Stimulated activated CD8-positive, alpha-beta memory T cell treated with anti-CD3 and anti-CD28 coated beads, Interleukin-4, amount 100 ng/mL, for 48 hours (primary cell): ENCODE measurements at places on chromosomes 1 and 21.

DNA sequence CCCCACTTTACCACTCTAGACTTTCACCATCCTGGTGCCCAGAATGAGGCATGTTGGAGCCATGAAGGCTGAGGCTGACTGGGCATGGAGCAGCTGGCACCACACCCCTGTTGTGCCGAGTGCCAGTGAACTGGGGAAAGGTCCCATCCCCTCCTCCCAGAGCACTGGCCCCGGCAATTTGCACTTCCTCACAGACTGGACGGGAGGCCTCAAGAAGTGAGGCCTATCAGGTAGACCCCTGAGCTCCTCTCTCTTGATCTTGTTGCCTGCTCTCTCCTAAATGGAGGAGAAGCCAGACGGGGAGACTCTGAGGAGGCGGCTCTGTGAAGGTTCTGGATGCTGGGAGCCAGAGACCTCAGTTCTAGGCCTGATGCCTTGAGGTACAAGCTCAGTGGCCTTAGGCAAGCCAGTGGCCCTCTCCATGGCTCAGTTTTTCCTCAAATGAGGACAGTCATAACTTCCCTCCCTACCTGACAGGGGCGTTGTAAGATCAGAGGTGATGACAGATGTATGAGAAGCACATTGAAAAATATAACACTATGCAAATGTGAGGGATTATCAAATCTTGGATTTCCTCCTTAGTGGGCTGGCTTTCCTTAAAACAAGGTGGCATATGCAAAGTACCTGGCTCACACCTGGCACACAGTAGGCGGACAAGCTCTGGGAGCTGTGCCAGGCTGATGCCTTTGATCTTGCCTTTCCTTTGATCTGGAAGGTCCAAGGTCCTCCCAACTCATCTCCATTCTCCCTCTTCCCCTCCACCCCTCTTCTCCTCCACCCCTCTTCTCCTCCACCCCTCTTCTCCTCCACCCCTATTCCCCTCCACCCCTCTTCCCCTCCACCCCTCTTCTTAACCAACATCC, 6.7 kb downstream of the GRHL3 start:
- DNase-seq = no peak

- no peak for DNase-seq
Measured at GRCh38 chr1:108041360-108042142, 76.6 kb upstream of the VAV3 start.

DNA sequence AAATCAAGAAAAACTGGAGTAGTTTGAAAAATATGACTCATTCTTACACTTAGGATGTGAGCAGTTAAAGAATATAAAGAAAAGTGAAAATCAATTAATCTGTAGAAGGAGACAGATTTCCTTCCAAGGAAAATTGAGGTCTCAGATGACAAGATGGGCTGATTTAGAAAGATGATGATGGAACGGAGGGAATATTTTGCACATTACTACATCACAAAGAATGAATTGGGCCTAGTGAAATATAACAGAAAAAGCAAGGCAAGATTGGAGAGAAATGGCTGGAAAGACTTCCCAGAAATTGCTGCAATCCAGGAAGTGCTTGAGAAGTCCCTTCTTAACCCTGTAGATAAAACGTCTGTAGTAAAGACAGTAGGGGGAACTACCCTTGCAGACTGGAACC, 169.1 kb upstream of the SYT6 start:
- DNase-seq = no peak

DNA sequence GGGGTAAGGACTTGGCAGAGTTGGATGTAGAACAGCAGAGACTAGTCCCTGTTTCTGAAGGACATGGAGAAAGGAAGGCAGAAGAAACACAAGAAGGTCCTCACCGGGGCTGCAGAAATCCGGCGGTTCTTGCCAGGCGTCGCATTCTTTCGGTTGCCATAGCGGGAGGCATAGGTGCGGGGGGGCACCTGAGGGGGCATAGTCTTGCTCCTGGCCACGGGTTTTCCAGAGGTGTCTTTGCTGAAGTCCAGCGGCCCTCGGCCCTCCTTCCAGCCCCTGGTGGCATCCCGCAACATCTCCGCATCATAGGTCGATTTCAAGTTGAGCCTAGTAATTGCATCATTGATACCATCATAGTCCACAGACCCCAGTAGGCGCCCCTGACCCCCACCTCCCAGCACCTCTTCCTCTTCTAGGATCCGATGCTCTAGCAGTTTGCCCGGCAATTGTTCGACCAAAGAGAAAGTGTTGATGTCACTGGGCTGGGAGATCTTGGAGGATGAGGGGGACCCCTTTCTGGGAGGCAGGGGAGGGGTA, 25.8 kb downstream of the PIK3C2B start:
- no peak for DNase-seq

DNA sequence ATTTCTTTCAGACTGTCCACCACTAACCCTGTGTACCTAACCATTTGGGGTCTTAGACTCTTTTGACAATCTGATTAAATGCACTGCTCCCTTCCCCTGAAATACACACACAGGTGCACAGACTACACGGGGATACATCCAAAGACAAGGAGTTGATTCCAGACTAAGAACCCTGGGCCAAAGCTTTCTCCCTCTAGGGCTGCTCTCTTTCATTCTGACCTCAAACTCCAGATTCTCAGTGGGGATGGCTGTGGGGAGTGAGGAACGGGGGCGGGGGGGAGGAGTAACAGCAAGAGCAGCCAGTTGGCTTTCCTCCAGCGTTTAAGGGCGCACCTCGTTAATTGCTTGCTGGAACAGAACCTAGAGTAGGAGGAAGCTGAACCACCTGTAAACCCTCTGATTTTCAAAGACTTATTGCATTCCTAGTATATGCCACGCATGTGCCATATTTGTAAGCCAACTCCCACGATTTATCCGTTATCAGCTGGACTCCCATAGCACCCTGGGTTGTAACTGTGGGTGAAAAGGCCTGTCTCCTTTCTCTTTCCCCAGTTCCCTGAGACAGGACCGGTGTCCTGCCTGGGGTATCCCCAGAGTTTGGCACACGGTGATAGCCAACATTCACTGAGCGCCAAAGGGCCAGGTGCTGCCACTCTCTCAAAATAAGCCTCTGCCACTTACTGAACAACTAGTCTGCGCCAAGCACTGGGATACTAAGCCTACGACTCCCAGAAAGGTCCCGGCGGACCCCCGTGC, 920 bp downstream of the MTHFR start:
- peak; percentile 47 for DNase-seq

- DNase-seq = no peak
Measured at GRCh38 chr21:38668541-38668940, 137.2 kb upstream of the ETS2 start.

- DNase-seq = no peak
Measured at GRCh38 chr1:111582016-111582415, 37.6 kb upstream of the RAP1A start.

GRCh38 chr1:113946678-113947387, 17.7 kb downstream of the HIPK1 start:
- no peak for DNase-seq

- no peak for DNase-seq
Measured at GRCh38 chr1:86706018-86706635, 1.8 kb downstream of the SH3GLB1 start.

- DNase-seq = no peak
Measured at GRCh38 chr1:17117451-17118265, 1.6 kb downstream of the PADI2 start.

DNA sequence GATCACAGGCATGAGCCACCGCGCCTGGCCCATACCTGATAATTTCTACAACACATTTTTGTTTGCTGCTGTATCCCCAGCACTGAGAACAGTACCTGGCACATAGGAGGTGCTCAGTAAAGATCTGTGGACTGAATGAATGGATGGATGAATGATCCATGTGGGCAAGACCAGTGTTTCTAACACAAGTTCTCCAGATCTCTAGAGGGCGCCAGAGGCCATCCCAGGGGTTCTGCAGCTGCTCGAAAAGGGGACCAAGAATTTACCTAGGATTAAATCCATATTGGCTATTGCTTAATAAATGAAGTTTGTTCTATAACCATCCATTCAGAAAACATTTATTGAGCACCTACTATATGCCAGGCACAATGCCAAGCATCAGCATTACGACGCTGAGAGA, 167.7 kb downstream of the ACTL8 start:
- peak; percentile 42 for DNase-seq

- no peak for DNase-seq
Measured at GRCh38 chr1:66395202-66396061, 138.5 kb upstream of the SGIP1 start.

GRCh38 chr1:162701286-162701685, 69.0 kb downstream of the DDR2 start:
- no peak for DNase-seq

DNA sequence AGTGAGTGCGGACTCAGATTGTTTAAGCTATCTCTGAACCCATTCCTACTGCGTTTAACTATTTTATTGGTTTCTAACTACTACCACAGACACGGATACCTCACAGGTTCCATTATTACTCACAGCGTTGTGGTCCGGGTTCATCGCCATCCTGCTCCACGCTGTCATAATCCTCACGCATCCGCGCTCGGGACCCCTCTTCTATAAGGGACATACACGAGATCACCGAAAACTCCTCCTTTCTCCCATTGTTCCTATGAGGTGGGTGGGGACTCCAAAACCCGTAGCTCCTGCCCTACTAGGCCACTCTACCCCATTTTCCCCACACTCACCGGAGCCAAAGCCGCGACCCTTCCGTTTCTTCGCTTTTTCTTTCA, 610 bp downstream of the RBM8A start:
- DNase-seq = peak; percentile 71

GRCh38 chr1:221994274-221994698, 252.4 kb upstream of the DUSP10 start:
- peak; percentile 44 for DNase-seq

DNA sequence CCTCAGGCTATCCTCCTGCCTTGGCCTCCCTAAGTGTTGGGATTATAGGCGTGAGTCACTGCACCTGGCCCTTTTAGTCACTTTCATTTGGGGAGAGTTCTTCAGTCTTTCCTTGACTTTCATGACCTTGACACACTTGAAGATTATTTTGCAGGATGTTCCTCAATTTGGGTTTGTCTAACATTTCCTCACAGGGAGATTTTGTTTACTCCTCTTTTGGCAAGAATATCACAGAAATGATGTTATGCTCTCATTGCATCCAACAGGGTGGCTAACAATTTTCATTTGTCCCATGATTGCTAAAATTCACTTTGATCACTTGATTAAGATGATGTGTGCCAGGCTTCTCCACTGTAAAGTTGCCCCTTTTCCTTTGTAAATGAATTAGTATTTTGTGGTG, 164.0 kb downstream of the ADSS2 start:
- no peak for DNase-seq

DNA sequence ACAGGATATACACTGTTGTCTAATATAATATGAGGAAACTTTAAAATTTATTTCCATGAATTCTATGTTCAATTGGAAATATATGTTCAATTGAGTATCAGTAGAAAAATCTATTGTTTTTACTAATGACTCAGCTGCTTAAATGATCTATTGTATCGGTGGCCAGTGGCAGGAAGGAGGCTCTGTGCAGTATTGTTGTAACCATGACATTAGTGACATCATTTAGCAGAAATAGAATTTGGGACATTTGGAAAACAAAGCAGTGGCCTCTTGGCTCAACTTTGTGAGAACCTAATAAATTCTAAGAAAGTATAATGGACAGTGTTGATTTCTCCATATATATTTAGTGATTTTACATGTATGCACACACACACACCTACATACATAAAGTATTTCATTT, 257.4 kb downstream of the PDE4B start:
- no peak for DNase-seq

GRCh38 chr21:31592963-31593560, 66.4 kb upstream of the SOD1 start:
- DNase-seq = no peak

GRCh38 chr1:24905979-24906720, 23.9 kb downstream of the RUNX3 start:
- peak; percentile 24 for DNase-seq

DNA sequence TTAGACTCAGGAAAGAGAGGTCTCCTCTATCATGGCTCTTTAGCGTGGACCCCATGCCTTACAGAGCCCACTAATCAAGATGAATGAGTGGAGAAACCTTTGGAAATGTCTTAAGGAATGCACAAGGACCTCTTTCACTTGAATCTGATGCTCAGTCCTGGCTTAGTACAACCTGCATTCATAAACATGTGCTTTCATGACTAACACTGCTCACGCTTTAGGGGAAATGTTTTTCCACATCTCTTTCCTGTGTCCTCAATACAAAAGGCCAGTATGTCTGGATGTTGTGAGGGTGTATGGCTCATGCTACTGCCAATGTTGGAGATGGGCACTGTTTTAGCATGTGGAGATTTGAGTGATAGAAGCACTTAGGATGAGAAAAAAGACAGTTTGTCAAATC, 14.2 kb upstream of the GNG12 start:
- DNase-seq = no peak

- no peak for DNase-seq
Measured at GRCh38 chr1:221166559-221167318, 287.5 kb downstream of the HLX start.

- DNase-seq = no peak
Measured at GRCh38 chr1:13554798-13555197, 28.8 kb upstream of the PDPN start.

- DNase-seq = no peak
Measured at GRCh38 chr1:165600793-165601192, 30.2 kb upstream of the MGST3 start.

GRCh38 chr1:234538062-234538731, 59.2 kb upstream of the TARBP1 start:
- no peak for DNase-seq

- DNase-seq = no peak
Measured at GRCh38 chr1:94017155-94017829, 103.7 kb downstream of the ABCA4 start.

DNA sequence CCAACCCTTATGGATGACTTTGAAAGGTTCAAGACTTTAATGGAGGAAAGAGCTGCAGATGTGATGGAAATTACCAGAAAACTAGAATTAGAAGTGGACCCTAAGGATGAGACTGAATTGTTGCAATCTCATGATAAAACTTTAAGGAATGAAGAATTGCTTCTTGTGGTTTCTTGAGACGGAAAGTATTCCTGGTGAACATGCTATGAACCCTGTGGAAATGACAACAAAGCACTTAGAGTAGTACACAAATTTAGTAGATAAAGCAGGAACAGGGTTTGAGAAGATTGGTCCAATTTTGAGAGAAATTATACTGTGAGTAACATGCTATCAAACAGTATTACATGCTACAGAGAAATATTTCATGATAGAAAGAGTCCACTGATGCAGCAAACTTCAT, 215.4 kb downstream of the OMA1 start:
- DNase-seq = no peak

DNA sequence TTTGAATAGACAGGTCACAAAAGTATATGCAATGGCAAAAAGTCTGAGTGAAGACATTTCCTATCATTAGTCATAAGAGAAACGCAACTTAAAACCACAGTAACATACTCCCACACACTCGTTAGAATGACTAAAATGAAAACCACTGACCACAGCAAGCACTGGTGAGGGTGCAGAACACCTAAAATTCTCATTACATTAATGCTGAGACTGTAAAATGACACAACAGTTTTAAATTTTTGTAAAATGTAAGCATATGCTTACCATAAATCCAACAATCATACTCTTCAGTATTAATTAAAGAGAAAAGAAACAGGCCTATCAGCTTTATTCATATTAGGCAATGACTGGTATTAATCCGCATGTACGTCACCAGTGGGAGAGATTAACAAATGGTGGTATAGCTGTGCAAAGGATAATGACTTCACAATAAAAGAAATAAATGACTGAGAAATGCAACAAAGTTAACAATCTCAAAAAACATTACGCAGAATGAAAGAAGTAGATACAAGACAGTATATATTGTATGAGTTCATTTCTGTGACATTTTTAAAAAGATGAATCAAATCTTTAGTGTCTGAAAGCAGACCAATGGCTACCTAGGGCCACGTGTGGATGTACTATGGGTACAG, 253.5 kb downstream of the AKT3 start:
- peak; percentile 36 for DNase-seq
